ENCODE measurements at places on chromosomes 1 and 21.

DNA sequence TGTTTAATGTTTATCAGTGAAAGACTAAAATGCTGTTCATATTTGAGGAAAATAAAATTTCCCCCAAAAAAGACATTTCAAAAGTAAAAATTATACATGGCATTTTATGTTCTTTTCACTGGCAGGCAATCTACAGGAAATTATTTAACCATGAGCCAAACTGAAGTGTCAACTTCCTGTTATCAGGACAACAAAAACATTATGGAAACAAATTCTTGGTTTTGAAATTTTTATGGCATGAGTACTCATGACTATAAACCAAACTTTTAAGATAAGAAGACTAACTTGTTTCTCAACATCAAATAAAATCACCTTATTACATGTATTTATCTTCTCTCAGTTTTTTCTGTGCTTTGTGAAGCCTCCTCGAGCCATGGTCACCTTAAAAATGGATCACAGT is 698.6 kb downstream of the LTN1 start:
- no peak for DNase-seq

GRCh38 chr21:41777951-41778815 is 11.3 kb upstream of the RIPK4 start:
- DNase-seq, result peak; percentile 60

DNA sequence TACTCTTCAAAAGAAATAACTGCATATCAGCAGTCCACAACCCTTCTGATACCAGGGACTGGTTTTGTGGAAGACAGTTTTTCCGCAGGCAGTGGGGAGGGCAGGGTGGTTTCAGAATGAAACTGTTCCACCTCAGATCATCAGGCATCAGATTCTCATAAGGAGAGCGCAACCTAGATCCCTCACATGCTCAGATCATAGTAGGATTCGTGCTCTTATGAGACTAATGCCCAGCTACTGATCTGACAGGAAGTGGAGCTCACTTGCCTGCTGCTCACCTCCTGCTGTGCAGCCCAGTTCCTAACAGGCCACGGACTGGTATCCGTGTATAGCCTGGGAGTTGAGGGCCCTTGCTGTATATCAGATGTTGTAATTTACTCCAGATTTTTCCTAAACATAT is 11.5 kb downstream of the RO60 start:
- DNase-seq, result peak; percentile 14

- peak; percentile 46 for DNase-seq
Measured at GRCh38 chr1:165456114-165456513, 11.2 kb upstream of the RXRG start.

DNA sequence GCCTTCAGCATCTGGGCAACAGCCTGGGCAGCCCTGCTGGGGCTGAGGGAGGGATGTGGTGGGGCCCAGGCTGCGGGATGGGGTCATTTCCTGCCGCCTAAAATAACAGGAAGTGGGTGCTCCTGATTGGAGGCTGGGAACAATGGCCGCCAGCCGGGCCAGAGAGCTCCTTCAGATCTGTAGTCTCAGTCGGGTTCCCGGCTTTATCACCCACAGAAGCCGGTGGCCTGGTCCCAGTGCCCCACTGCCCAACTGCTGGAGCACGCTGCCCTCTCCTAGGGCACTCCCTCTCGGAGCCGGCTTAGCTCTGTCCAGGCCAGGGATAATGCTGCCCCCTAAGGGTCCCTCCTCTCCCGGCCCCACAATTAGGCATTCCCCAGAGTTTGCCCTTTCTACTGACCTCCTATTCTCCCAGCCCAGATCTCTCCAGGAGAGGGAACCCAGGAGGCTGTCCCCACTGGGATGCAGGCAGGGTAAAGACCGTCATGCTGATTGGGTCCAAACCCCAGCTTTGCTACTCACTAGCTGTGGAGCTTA is 5.1 kb downstream of the MAP7D1 start:
- peak; percentile 60 for DNase-seq

- no peak for DNase-seq
Measured at GRCh38 chr21:18493422-18493821, 89.8 kb upstream of the TMPRSS15 start.

DNA sequence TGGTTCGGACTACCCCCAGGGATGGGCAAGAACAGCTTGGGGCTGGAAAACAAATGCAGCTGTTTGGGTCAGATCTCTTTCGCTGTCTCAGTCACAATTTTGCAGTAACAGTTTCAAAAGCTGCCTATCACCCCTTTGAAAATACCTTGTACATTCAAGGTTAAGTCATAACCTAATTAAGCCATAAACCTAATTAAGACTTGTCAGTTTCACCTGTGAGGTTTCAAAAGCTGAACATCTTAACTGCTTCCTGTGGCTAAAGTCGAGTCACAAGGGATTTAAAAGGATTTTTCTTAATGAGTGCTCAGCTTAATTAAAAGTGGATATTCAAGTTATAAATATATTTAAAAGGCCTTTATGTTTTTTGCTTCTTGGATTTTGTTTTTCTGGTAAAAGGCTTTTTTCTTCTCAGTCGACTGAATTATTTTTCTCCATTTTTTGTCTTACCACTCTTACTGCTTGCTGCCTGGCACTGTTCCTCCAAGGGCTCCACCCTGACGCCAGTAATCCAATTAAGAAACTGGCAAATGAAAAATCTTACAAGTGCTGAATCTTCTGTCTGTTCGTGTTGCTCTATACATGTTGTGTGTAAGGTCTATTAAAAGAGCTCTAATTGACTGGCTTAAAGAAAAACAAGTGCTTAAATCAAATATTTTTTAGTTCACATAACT is 31.3 kb downstream of the CBR1 start:
- no peak for DNase-seq

GRCh38 chr1:228284521-228284920 is 76.7 kb downstream of the OBSCN start:
- DNase-seq, result no peak

GRCh38 chr1:65953170-65953569 is 160.5 kb downstream of the PDE4B start:
- DNase-seq, result no peak

GRCh38 chr1:42420911-42421585 is 34.8 kb downstream of the ZMYND12 start:
- DNase-seq, result peak; percentile 79

GRCh38 chr1:12142141-12142823 is 24.5 kb upstream of the TNFRSF1B start:
- DNase-seq, result no peak

- DNase-seq, result peak; percentile 73
Measured at GRCh38 chr1:99146129-99146848, 118.0 kb upstream of the PLPPR4 start.

DNA sequence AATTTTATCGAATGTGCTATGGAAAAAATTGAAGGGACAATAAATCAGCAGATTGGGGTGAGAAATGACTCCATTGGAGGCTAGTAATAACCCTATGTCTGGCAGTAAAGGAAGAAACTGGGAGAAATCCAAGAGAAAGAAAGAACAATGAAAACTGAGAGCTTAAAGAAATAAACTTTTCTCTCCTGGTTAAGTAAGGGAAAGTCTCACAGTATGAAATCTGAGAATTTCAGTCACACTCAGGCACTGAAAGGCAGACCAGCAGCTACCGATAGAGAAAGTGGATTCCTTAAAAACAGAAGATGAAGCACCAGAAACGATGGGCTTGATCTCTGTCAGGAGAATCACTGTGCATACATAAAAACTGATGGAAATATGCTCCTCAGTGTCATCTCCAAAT is 404.2 kb downstream of the PLPP3 start:
- DNase-seq, result no peak

GRCh38 chr1:28132171-28133167 is 44.0 kb downstream of the PTAFR start:
- DNase-seq, result no peak

DNA sequence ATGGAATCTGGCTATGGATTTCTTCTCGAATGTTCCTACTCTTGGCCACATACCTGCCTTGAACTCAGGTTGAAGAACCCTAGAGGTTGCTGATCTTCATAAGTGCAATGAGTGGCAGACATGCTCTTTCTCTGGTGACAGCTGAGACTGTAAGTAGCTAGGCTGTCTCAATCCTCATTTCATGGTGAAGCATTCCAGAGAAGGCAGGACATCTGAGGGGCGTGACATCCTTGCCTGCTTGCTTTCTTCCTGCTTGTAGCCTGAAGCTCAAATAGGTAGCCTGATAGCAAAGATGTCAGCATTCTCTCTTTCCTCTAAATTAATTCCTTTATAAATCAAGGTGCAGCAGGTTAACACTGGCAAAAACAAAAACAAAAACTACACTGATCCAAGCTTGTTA is 114.6 kb upstream of the MAGI3 start:
- DNase-seq, result no peak

- no peak for DNase-seq
Measured at GRCh38 chr1:206951318-206952100, 5.2 kb upstream of the PIGR start.

DNA sequence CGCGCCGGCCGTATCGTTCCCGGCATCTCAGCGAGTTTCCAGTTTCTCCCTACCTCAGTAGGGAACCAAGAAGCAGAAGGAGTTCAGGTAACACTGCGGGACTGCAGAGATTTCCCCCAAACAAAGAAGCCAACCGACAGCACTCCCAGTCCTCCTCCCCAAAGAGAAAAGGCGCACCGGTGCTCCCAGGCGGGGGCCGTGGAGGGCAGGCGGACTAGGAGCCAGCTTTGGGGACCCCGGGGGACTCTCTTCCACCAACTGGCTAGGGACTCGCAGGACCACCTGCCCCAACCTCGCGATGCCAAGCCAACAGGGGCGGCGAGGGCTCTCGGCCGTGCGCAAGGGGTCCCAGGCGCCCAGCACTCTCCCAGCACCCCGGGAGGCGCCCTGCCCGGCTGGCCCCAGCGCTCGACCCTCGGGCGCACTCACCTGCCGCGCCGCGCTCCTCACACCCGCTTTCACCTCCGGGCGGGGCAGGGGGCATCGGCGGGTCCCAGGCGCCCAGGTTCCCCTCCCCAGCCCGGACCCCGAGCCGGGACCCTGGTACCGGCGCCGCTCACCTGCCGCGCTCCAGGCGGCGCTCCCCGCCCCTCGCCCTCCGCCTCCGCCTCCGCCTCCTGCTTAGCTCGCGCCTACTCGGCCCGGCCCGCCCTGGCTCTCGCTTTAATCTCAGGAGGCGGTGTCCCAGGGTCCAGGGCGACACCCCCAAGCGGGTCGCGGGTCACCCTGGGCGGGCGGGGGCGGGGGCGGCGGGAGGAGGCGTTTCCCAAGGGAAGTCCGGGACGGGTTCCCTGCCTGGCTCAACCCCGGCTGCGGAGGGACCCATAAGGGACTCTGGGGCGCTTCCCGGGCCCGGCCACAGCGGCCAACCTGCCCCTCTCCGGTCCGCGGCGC is at the start of gene TMPRSS2:
TMPRSS2 (minus strand) TSS at position 638 of the 894 bp plus-strand sequence. CDS start 10,025 bp downstream, outside the sequence.
- no peak for DNase-seq

GRCh38 chr1:70057500-70057899 is 147.9 kb downstream of the LRRC40 start:
- DNase-seq, result no peak

GRCh38 chr1:226119169-226119568 is 56.7 kb downstream of the H3-3A start:
- no peak for DNase-seq

GRCh38 chr1:36464605-36465393 is 615 bp upstream of the MRPS15 start:
- peak; percentile 87 for DNase-seq

GRCh38 chr1:198436276-198436675 is 104.2 kb downstream of the ATP6V1G3 start:
- no peak for DNase-seq

DNA sequence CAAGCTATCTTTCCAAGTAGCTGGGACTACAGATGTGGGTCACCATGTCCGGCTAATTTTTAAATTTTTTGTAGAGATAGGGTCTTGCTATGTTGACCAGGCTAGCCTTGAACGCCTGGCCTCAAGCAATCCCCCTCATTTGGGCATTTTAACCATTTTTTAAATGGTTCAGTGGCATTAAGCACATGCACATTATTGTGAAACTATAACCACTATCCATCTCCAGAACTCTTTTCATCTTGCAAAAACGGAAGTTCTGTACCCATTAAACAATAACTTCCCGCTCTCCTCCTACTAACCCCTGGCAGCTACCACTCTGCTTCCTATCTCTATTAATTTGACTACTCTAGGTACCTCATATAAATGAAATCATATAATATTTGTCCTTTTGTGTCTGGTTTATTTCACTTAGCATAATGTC is 4.8 kb upstream of the IL6R start:
- DNase-seq, result no peak

DNA sequence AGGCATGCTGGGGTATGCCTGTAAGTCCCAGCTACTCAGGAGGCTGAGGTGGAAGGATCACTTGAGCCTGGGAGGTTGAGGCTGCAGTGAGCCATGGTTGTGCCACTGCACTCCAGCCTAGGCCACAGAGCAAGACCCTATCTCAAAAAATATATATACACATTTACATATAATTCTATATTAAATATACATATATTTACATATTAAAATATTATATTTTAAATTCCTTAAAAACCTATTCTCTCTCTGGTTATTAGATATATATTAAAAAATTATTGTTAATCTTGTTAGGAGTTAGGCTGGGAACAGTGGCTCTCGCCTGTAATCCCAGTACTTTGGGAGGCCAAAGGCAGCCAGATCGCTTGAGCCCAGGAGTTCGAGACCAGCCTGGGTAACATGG is 22.7 kb downstream of the GLMN start:
- no peak for DNase-seq

DNA sequence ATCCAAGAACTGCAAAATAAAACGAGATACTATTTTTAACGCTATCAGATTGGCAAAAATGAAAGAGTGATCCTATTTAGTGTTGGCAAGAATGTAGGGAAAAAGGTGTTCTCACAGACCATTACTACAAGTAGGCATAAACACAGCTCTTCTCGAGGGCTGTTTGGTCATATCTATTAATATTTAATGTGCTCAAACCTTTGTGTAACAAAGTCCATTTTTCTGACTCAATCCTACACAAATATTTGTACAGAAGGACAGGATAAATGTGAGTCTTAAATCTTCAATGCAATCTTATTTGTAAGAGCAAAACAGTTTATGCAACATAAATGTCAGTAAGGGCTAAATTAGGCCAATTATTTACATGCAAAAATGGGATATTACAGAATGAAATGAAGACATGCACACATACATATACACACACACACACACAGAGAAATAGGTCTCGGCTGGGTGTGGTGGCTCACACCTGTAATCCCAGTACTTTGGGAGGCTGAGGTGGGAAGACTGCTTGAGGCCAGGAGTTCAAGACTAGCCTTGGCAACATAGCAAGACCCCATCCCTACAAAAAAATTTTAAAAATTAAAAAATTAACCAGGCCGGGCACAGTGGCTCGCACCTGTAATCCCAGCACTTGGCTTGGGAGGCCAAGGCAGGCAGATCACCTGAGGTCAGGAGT is 17.7 kb downstream of the DHCR24 start:
- no peak for DNase-seq

DNA sequence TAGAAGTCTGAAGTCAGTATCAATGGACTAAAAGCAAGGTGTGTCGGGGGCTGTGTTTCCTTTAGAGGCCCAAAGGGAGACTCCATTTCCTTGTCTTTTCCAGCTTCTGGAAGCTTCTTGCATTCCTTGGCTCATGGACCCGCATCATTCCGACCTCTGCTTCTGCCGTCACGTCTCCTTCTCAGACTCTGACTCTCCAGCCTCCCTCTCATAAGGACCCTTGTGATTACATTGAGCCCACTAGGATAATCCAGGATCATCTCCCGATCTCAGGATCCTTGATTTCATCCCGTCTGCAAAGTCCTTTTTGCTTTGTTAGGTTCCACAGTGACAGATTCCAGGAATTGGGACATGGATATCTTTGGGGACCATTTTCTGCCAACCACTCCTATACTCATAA is 265.8 kb upstream of the CSF3R start:
- DNase-seq, result no peak

GRCh38 chr1:6547301-6547700 is 7.0 kb downstream of the NOL9 start:
- no peak for DNase-seq
